ENCODE measurements at places on chromosomes 6 and 20.

DNA sequence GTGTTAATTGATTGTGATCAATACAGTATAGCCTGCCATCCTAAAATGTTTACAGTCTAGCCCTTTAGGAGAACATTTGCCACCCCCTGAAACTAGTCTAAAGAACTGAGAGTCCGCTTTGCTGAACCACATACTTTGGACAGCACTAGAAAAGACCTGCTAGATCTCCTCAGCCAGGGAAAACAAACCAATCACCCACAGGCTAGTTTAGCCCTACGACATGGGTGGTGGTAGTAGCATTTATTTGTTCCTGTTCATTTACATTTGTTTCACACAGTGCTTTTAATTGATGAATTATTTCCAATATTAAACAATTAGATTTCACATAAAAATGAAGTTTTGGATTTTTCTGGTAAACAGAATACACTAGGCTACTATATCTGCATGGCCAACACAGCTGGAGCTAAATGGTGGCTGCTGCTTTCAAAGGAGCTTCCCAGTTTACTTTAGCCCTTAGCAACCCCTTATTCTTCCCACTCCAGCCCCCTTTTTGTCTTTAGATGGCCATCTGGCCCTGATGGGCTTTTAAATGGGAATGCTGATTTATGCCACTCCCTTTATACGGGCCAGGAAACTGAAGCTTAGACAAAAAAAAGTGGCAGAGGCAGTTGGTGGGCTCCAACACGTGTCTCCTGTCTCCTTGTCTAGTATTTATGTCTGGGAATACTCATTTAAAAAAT lies 72.4 kb downstream of the ADGRG6 start:
- no peak for DNase-seq

- no peak for DNase-seq
Observed at GRCh38 chr6:64750910-64751309, 956.1 kb downstream of the EYS start.

GRCh38 chr6:159973951-159974350 lies 5.1 kb downstream of the IGF2R start:
- no peak for DNase-seq

DNA sequence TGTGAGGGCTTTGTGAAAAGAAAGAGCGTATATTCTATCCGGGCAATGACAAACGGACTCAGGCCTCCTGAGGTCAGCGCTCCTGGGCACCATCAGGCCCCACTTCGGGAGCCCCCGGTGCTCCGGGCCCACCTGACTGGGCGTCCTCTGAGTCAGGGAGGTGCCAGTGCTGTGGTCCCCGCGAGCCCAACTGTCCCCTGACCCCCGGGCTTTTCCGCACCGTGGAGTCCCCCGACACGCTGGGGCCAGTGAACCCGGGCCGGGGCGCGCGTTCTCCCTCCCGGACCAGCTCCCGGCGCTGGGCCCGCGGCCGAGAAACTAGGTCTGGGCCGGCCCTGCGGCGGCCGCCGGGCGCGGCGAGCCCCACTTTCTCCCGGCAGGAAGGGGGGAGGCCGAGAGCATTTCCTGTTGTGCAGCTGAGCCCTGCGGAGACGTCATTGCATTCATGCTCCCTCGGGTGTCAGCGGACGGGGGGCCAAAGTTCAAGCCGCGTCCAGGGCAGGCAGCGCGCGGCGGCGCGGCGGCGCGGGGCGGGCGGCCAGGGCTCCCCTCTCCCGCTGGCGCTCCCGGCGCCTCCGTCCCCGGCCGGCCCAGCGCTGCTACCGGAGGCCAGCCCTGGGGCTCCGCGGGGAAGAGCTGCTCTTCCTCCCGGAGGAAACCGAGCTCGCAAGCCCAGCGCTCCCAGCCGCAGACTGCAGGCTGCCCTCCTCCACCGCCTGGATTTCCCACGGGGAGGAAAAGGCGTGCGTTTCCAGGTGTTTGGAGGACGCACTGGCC lies 18.3 kb downstream of the HIVEP2 start:
- DNase-seq: peak; percentile 64

GRCh38 chr6:151661928-151662327 lies 145.6 kb upstream of the ESR1 start:
- no peak for DNase-seq

DNA sequence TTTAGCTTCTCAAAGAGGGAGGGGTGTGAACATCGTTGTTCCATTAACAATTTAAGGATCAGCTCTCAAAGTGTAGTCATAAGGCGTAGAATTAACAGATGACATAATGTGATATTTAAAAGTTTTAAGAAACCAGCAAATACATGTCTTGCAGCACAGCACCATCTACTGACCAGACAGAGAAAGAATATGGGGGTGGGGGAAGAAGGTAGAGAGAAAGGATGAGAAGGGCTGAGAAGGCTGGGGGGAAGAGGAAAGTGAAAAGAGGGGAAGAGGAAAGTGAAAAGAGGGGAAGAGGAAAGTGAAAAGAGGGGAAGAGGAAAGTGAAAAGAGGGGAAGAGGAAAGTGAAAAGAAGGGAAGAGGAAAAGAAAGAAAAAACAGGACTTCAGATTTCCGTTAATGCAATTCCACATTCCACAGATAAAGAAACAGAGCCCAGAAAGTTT lies 80.9 kb downstream of the HAO1 start:
- no peak for DNase-seq

DNA sequence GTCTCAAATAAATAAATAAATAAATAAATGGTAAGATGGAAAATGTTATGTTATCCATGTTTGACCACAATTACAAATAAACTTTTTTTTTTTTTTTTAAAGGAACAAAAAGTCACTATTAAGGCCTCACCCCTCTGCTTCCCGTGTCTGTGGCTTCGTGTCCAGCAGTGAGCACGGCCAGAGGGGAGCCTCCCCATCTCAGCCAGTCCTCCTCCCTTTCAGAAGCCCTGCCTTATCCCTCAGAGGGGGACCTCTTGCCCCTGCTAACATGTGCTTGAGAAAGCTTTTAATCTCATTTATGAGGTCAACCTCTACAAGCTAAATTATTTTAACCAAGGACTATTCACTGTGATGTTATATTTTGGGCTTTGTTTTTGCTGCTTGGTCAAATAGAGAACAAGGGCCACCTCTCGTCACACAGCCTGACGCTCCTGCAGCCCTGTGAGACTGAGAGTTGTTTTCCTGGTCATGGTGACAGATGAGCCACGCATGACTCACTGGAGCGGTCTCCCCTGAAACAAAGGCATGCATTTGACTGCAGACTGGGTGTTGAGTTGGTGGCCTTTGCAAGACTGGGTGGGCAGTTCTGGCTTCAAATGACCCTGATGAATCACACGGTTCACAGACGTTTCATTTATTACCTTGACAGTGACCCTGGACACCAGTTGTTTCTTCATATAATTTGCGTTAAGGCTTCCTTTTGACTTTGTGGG lies 131.8 kb downstream of the TIAM2 start:
- peak; percentile 72 for DNase-seq

GRCh38 chr20:39837561-39837960 lies 851.5 kb downstream of the MAFB start:
- no peak for DNase-seq

DNA sequence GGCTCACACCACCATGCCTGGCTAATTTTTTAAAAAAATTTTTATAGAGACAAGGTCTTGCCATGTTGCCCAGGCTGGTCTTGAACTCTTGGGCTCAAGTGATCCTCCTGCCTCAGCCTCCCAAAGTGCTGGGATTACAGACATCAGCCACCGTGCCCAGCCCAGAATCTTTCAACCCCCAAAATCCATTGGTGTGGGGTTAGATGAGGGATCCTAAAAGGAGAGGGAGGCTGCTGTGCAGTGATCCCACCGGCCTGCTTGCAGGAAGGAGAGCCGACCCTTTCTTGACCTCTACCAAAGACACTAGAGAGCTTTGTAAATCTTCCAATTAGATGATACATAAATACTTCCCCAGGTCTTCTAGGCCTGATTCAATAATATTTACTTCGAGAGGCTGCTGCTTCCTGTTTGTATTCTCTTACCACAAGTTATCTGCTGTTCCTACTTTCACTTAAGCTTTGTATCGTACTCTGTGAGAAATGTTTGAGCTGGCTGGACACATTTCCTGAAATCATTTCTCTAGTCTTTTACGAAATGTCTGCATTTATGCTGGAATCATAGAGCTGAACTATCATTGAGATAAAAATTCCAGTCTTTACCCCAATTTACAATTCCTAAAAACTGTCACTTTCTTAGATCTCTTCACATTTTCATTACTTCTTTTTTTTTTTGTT lies 49.3 kb upstream of the IER3 start:
- no peak for DNase-seq

DNA sequence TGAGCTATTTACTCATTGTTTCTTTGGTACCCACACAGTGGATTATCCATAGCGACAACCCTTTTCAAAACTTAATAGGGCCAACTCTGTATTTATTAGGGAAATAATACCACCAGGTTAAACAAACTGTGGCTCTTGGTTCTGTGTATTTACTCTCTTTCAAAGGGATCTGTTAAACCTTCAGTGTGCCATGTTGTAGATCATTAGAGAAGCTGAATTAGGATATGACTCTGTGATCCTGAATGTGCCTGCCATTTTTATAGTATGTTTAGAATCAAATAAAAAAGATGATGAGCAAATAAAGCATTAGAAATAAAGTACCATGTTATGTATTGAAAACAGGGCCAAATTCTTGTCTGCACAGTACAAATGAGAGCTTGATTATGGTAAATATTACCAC lies 25.0 kb upstream of the SLC35D3 start:
- DNase-seq: no peak

- no peak for DNase-seq
Observed at GRCh38 chr6:68691120-68691519, 56.0 kb downstream of the ADGRB3 start.

DNA sequence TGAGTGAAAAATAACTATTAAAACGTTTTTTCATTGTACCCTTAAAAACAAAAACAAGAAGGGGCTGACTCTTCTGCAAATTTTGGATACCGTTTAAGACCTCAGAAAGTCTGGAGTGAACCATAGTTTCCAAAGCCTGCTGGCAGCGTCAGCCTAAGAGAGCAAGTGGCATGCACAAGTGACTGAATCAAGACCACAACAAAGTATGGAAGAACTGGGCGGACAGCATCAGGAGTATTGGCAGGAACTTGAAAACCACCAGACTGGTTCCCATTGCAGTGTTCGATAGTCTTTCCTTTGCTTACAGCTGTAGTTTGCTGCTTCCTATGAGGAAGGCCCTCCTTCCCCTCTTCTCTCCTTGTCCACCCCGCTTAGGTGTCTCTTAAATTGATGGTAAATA lies 33.7 kb upstream of the MYLIP start:
- DNase-seq: no peak

DNA sequence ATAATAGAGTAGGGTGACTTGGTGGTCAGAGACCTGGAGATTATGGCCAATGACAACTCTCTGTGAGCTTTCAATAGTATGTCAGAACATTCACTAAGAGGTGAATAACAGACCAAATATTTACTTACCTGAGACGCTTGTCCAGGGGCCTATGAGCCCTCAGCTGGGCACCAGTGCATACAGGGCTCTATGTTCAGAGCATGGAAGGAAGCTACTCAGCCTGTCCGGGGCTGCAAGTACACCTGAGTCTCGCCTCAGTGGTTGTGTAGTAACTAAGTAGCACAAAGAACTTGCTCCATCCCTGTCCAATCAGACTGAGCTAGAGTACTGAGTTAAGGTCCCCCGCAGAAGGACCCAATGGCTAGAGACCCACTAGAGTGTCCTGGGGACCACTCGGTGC lies 11.6 kb upstream of the SCGN start:
- DNase-seq: no peak

- DNase-seq: no peak
Observed at GRCh38 chr20:45817376-45818194, 5.1 kb downstream of the UBE2C start.

GRCh38 chr6:150373260-150373701 lies 4.5 kb downstream of the IYD start:
- no peak for DNase-seq

- DNase-seq: no peak
Observed at GRCh38 chr6:49868951-49869529, 2.7 kb upstream of the CRISP1 start.

DNA sequence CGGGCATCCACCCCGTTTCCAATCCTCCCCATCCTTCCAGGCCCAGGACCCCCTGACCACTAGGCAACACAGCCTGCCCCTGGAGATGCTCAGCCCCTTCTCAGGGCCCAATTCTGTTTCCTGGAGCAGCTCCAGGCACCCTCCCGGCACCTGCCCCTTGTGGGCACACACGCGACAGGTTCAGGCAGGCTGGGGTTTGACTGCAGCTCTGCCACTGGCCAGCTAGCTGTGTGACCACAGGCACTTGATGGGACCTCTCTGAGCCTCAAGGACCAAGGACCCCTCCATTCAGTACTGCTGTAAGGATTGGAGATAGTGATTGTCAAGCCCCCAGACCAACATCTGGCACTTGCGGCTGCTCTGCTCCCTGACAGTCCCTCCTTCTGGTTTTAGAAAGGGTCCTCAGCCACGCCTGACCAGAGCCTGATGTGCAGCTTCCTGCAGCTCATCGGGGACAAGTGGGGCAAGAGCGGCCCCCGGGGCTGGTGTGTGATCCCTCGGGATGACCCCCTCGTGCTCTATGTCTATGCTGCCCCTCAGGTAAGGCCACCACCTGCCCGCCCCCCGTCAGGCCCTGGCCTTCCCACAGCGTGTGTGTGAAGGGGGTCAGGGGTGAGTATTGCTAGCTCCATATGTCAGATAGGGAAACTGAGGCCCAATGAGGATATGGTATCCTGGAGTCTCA lies 21.7 kb downstream of the FGD2 start:
- DNase-seq: no peak

- DNase-seq: no peak
Observed at GRCh38 chr20:25006431-25007167, 14.0 kb upstream of the APMAP start.

DNA sequence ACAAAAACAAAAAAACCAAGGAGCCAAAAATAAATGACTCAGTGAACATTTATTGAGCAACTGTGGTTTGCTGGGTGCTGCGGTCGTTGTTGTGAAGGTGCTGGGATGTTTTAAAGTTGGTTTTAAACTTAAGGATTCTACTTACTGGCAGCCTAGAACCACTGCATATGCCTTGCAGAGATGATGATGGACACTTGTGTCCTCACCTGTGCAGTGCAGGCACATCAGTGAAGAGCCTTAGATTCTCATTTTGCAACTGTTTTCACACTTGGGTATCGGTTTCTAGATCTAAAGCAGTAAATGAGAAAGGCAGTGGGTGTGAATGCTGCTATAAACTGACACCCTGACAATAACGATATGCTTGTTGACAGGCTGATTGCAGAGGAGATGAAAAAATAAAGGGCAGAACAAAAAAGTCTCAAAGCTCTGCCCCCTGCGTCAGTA lies 68.8 kb downstream of the UTRN start:
- no peak for DNase-seq

DNA sequence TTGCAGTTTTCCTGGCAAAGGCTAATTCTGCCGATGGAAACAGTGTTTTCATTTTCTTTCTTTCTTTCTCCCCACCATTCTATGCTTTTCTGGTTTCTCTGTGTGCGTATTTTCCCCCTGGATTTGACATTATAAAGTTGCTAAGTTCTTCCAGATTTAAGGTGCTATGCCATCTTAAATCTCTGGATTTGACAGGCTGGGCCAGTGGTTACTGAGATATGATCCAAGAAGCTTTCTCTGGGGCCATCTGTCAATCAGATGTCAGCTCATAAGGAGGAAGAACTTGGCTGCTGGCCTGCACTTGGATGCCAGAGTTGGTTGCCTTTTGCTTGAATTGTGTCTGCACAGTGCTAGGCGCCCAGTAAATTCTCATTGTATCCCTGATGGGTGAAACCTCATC lies 39.7 kb downstream of the SLC2A10 start:
- no peak for DNase-seq
